Subcutaneous adipose tissue (tissue), 4 donors: ENCODE measurements at places on chromosomes 4 and X. TPM values are rescaled to one million over a fixed set of nuclear protein-coding genes. Genes with fewer than 3 reads are reported as not detected.

The XG gene
- total RNA-seq: 7.8 TPM

The NLRP2B gene
- not detected for total RNA-seq

The NXF2B gene
- total RNA-seq: not detected

The RRH gene
- 0.44 TPM for total RNA-seq

The DSPP gene
- not detected for total RNA-seq

The ARHGAP36 gene
- not detected for total RNA-seq

The EGFL6 gene
- total RNA-seq: 11.6 TPM

The FMR1NB gene
- total RNA-seq: not detected

The EMCN gene
- total RNA-seq: 45.8 TPM

The ABLIM2 gene
- 5.9 TPM for total RNA-seq

The SMIM31 gene
- total RNA-seq: not detected

The F9 gene
- total RNA-seq: not detected

The DCAF8L2 gene
- not detected for total RNA-seq

The MAGEA12 gene
- not detected for total RNA-seq

The SLITRK2 gene
- 2.4 TPM for total RNA-seq

The PPARGC1A gene
- total RNA-seq: 4.2 TPM

The LRIT3 gene
- 0.22 TPM for total RNA-seq

The TRIM75 gene
- not detected for total RNA-seq
